Natural killer cell (primary cell): ENCODE measurements at places on chromosomes 2 and 18.

GRCh38 chr18:62280058-62280457 lies 45.1 kb upstream of the TNFRSF11A start:
- DNase-seq, result no peak

DNA sequence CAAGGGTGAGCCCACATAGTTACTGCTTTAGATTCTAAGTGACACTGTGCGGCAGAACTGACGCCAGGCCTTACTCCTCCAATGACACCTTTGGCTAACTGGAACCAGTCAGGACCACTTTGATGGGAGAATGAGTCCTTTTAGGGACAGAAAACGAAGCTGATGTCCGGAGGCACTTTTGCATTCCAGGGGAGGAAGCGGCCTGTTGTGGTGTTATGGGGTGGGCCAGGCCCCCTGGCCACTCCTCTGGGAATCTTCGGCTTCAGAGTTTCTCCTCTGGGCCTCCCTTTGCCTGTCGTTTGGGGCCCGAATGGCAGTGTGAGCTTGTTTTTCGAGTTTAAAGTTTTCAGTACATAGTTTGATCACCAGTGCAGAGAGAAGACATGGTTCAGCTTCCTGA lies 65.9 kb downstream of the MBP start:
- no peak for DNase-seq

DNA sequence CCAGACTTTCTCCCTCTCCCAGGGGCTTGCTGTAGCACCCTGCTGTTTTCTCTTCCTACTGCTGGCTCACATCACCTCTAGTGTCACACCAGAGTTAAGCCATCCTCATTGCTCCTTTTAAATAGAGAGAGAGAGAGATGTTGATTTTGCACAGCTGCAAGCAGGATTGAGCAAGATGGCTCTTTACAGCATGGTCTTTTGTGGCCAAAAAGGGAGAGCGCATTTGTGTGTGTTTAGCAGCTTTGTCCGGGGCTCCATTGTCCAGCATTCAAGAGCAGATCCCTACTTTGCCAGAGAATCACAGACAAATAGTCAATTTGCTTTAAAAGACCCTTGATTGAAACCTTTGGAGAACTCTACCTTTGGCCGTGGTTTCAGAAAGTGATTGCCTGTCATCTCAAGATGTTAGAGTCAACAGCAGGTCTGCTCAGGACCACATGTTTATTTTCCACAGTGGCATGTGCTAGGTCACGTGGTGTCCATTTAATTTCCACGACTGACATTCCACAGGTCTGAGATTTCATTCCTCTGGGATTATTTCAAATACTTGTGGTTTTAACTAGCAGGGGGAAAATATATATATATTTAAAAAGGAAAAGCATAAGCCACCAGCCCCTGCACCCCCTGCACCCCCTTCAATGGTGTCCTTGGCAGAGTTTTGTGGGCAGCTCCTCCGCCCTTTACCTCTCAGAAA lies 359.9 kb upstream of the SLC14A2 start:
- DNase-seq, result no peak

DNA sequence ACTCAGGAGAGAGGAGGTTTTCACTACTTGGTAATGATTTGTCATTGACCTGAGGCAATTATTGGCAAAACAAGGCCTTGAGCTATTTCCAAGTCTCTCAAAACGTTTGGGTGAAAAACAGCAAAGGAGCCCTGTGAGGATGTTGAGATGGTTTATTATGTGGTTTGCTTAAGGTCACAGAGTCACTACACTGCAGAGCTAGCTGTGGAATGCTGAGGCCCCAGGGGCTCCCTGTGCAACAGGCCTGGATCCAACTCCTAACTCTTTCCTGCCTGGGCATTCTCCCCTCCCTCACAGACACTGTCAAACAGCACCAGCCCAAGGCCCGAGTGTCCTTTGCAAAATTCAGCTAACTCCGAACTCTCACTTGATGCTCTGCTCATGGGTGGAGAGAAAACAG lies 754.6 kb upstream of the SOX11 start:
- no peak for DNase-seq

DNA sequence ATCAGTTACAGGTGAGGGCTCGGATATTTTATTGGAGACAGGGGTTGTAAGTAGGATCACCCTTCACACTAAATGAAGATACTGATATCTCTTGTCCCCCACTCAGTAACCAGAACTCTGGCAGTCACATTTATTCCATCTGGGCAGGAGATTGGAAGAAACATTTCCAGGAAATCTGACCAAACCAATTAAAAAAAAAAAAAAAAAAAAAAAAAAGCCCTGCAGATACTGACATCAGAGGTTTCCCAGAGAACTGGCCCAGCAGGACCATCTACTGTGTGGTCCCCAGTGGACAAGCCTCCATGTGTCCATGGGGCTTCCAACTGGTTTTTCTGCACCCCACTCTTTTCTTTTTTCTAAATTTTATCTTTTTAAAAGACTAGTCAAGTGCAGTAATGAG lies 41.3 kb downstream of the SH2D6 start:
- DNase-seq, result no peak

- no peak for DNase-seq
These were observed 194.9 kb upstream of the POU3F3 start for GRCh38 chr2:104658904-104659591.

DNA sequence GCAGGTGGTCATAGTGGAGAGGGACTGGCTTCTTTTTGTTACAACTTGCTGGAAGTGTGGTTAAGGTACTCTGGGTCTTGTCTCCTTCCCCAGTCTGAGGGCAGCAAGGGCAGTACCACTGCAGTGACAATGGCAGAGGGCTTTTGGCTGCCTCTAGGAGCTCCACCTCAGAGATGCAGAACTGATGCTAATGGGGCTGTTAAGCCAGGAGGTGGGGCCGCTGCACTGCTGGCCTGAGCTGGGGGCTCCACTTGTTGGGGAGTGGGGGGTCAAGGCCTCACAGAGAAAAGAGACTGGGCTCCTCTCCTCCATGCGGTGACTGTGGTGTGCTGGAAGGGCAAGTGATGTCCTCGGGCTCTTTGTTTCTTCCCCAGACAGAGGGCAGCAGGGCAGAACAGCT lies 135.7 kb downstream of the DSEL start:
- DNase-seq, result no peak

DNA sequence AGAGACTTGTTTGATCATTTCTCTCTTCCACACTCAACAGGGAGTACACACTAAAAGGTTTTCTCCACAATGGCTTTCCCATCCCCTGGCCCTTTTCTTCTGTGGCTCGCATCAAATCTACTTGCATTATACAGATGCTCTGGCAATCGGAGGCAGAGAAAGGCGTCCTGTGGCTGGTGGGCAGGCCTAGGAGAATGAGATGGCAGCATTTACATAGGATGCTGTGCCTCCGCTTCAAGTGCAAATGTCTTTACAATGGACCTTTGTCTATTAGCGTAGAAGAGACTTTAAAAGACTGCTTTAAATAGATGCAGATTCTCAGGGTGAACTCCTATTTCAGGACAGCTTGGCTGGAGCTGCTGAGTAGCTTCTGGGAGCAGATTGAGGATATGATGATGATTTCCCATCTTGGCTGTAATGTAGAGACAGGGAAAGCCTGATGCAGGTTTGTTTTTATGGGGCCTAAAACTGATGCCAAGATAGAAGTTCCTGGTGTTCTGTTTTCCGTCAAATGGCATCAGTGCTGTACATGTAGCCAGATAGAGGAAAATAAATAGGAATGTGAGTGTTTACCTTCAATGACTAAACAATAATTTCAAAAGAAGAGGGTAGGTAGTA lies 423.4 kb downstream of the RND3 start:
- DNase-seq, result no peak

- no peak for DNase-seq
These were observed 181.7 kb downstream of the ANKRD44 start for GRCh38 chr2:197128897-197129296.

DNA sequence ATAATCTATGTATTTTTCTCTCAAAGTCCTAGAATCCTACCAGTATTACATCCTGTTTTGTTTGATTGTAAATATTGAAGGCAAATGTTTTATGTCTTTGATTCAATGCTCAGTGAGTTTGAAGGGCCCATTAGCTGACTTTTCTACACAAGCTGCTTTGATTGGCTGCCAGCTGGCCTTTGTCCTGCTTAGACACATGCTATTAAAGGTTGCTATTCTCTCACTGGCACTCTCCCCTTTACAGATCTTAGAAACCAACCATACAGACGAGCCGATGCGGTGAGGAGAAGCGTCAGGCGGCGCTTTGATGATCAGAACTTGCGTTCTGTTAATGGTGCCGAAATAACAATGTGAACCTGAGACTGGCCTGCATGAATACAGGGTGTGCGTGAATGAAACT lies 69.7 kb downstream of the PRPF40A start:
- no peak for DNase-seq

- DNase-seq, result no peak
These were observed 255.3 kb downstream of the SH3BP4 start for GRCh38 chr2:235206980-235207579.

- DNase-seq, result no peak
These were observed 594.9 kb upstream of the ID2 start for GRCh38 chr2:8086796-8087479.

GRCh38 chr2:84526562-84526961 lies 10.3 kb downstream of the DNAH6 start:
- no peak for DNase-seq

- DNase-seq, result no peak
These were observed 209.9 kb upstream of the TRIB2 start for GRCh38 chr2:12506846-12507245.
